Activated T-helper 17 cell treated with anti-CD3 and anti-CD28 coated beads, Interleukin-2, amount 50 U/mL, for 72 hours (primary cell): ENCODE measurements at places on chromosomes 2 and 18. TPM values are rescaled to one million over a fixed set of nuclear protein-coding genes. Genes with fewer than 3 reads are reported as not detected.

C2orf78 gene
- total RNA-seq = not detected

RTP5 gene
- not detected for total RNA-seq

DNA sequence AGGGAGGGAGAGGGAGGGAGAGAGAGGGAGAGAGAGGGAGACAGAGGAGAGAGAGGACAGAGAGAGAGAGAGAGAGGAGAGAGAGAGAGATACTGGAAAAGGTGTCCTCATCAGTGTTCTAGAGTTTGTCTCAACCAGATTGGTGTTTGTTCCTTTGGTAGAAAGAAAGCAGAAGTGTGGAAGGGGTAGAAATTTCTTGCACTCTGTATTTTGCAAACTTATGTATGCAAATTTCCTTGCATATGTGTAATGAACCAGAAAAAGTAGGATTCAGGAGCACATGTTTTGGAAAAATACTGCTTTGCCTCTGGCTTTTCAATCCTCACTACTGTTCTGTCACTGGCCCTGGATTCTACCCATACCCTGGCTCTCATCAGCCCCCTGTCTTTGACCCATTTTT lies 1.1 kb upstream of the SP140 start:
- ATAC-seq = no peak

DNA sequence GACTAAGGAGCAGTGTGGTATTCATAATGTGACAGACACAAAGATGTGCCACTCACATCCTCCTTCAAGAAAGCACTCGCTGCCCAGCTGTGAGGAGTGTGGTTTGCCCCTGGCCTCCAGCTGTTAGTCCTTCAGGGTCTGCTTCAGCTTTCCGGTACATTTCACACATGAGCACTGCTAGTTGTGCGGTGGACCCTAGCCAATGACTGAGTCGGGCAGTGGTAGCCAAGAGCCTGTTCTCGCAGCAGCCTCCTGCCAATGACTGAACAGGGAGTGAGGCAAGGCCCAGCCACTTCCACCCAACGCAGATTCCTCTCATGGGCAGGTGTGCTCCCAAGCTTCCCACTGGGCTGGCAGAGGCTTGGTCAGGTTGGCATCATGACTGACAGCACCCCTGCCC lies 254.3 kb downstream of the RBM43 start:
- no peak for ATAC-seq

GRCh38 chr2:120687210-120687609 lies 48.5 kb upstream of the GLI2 start:
- ATAC-seq = no peak

DNA sequence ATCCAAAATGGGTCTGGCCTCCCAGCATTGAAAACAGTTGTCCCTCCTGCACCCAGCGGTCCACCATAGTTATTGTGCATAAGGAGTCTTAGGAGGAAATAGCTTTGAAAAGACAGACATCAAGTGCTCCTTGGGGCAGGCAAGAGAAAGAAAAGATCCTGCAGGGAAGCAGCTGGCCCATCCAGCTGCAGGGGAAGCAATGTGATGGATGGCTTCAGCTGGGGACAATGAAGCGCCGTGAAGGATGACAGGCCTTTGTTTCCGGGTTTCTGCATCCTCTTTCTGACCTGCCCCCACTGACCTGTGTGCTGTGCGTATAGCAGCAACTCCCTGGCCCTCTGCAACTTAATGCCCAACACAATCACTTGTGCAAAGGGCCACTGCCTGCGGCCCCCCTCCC lies 142.9 kb upstream of the NCKAP5 start:
- no peak for ATAC-seq

DNA sequence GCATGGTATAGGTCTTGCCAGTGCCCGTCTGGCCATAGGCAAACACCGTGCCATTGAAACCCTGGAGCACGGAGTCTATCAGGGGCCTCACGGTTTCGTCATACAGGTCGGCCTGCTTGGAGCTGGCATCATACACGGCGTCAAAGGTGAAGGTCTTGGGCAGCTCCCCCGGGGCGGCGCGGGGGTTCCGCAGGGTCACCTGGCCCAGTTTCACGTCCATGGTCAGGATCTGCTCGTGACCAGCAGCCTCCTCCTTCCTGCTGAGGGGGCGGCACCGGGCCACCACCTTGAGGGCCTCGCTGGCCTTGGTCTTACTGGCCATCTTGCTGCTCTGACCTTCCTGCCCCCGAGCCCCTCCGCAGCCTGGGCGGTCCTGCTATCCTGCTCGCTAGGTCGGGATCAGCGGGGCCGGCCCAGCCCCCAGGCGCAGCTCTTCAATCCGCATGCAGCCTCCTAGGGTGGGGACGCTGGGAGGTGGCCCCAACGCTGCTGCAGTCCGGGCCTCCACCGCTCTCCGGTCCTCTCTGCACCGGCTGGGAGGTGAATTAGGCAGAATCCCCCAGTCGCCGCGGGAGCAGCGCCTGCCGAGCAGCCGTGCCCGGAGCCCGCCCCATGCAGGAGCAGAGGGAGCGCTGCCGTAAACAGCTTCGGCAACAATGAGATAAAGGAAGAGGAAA lies 563 bp downstream of the KIF3C start:
- ATAC-seq = peak; percentile 61

DNA sequence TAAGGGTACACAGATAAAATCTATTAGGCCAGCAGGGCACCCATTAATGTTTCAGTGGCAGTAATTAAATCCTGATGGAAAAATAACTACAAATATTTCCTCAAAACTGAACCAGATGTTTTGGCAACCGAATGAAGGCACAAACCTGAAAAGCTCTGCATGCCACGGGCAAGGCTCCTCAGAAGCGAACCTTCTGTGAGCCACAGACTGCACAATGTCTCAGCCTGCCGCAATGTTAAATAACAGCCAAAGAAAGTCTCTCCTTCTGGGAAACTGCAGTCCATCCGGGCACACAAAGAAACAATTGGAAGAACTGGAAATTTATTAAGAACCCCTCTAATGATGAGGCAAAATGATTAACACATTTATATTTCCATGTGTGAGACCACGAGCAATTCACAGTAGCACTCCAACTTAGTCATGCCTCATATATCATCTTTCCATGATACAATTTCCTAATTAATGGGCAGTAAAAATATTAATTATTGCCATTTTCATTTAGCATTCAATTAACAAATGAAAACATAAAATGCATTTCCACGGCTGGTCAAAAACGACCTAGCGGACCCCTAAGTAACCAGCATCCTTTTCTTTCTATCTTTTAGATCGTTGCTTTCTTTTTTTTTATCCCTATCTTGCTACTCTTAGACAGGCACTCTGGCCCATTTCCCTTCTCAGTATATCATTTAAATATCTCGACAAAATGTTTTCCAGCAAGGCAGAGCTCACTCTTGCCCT lies 237.5 kb downstream of the EPHA4 start:
- ATAC-seq = no peak

GRCh38 chr2:171459498-171459897 lies 25.5 kb downstream of the DCAF17 start:
- no peak for ATAC-seq

GRCh38 chr2:239245872-239246721 lies 154.7 kb downstream of the HDAC4 start:
- ATAC-seq = no peak

GRCh38 chr2:136242100-136242499 lies 124.2 kb upstream of the CXCR4 start:
- no peak for ATAC-seq

- ATAC-seq = no peak
Measured at GRCh38 chr2:27742571-27742970, 28.9 kb upstream of the MRPL33 start.

DNA sequence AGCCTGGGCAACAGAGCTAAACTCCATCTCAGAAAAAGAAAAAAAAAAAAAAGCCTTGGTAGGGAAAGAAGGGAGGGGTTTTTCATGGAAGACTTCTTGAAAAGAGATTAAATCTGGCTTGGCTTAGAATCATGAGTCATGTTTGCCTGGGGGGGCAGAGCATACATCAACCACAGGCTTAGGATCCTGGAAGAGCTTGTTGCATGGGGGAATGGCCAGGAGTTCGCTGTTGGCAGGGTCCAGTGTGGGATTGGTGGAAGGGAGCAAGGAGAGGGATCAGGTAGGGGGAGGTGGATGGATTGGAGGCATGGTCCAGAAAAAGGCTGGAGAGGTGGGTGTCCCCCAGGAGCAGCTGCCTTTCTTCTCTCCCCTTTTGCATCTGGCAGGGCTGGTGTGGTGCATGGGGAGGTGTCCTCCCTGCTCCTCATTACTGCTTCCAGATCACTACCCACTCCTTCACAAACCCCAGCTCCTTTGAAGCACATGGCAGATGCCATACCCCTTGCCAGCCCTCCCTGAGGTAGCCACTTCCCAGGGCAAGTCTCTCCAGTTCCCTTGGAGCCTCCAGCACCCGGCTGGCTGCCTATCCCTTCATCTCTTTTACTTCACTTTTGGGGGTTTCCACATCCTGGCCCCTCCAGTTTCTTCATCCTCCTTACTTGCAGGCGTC lies 2.5 kb downstream of the ARMC9 start:
- no peak for ATAC-seq

DNA sequence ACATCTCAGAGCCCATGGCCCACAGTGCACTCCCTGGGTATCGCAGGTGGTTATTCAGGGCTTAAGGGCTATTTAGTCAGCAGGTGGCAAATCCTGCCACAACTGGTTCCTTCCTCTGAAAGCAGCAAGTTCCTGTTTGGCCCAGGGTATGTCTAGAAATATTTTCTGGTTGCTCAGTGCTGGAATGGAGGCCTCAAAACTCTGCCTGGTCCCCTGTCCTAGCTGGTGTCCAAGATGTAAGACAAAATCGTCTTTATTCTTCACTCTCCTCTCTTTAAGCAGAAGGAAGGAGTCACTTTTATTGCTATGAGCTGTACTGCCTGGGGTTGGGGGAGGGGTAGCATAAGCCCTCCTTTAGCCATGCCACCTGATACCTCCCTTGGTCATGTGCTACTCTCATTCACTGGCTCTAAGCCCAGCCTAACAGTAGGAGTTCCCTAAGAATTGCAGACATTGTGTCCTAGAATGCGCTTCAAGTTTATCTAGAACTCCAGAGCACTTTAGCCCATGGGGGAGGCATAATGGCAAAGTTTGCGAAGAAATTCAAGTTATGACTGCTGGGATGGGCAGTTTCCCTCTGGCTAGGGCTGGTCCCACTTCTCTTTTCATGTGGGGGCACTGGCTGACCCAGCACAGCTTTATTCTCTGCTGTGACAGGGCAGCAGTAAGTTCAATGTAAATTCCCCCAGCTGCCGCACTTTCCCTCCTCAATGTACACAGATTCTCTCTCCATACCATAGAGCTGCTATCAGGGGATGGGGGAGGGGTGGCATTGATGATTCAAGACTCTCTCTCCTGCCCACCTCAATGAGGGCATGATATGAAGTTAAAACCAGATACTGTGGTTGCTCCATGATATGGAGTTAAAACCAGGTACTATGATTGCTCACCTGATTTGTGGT lies 27.1 kb upstream of the CWC22 start:
- no peak for ATAC-seq

DNA sequence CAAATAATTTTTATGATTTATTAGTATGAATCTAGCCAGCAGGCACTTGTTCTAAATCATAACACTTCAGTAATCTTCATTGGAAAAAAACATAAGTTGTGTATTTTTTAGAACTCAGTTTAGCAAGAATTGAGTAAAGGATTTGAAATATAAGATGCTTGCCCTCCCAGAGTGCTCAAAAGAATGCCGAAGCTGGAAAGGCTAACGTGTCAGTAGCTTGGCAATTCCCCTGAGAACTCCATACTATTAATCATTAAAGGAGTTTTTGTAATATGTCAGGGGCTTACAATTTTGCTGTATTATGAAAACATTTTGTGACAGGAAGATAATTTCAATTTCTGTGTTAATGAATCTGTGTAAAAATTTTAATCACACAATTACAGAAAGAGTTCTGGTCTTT lies 122.7 kb downstream of the GULP1 start:
- ATAC-seq = no peak

DNA sequence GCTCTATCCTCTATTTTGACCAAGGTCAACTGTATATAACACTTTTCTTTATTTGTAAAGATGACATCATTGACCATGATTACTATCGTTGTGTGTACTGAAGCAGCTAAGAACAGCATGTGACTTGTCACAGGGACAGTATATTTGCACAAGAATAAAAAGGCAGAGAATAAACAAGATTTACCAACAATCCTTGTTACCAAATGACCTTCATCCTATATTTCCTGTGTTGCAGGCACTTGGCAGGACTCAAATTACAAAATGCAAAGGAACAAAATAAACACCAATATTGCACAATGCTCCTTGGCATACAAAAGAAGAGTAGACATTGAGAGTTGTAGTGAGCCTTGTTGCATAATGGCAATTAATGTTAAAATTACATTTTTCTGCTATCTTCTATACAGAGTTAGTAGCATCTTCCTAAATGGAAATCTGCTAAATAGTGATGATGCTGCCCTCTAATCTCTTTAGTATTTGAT lies 61.8 kb downstream of the RFTN2 start:
- ATAC-seq = no peak

DNA sequence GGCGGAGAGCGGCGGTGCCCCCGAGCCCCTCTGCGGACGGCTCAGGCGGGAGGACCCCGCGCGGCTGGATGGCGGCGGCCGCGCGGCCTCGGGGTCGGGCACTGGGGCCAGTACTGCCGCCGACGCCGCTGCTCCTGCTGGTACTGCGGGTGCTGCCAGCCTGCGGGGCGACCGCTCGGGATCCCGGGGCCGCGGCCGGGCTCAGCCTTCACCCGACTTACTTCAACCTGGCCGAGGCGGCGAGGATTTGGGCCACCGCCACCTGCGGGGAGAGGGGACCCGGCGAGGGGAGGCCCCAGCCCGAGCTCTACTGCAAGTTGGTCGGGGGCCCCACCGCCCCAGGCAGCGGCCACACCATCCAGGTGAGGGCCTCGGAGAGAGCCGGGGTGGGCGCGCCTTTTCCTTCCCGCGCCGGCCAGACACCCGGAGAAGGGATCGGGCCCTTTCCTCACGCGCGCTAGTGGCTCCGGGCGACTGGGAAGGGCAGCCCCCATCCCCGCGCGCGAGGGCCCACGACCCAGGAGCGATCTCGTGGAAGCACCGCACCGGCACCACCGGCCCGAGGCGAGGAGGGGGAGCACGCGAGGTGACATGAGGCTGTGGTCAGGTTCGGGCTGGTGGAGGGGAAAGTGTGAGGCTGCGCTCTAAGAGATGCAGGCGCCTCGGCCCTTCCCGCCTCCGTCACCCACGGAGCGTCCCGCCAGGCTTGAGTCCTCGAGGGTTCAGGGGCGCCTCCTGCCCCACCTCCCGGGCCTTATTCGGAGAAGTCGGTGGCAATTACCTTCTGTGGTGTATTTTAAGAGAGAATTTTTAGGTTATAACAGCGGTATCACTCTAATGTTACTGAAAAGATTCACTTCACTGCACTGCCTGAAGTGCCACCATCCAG lies 607 bp downstream of the LAMA3 start:
- ATAC-seq = peak; percentile 34

DNA sequence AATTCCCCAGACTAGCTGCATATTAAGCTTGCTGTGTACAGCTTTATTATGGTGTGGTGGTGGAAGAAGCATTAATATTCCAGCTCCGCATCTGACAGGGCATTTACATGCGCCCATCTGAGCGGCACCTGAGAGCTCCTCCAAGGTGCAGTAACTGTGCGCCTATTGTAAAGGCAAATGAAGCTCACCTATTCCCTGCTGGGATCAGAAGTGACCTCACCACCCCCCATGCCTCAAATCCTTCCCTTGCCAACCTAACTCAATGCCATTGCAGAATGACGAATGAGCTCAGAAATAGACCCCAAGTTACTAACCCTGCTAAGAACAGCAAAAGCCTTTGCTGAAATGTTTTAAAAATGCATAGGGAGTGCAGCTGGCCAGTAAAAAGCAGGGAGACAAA lies 14.3 kb downstream of the BCL11A start:
- no peak for ATAC-seq
